ENCODE measurements at places on chromosomes 11 and 22.

DNA sequence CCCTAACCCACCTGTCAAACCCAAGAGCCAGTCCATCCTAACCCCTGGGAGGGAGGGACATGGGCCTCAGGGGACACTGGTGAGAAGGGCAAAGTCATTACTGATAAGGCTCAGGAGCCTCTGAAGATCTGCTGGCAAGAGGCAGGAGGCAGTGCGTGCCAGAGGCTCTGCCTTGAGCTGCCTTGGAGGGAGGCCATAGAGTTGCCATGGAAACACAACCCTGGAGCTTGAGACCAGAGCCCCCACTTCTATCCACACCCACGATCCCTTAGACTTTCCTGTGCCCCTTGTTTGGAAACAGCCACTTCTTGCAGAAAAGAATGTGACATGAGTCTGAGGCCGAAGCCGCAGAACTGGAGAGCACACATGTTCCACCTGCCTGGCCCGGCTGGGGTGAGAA lies 89.7 kb upstream of the CSNK2A3 start:
- DNase-seq = no peak

- no peak for DNase-seq
Observed at GRCh38 chr11:86518211-86518610, 143.5 kb downstream of the CCDC81 start.

DNA sequence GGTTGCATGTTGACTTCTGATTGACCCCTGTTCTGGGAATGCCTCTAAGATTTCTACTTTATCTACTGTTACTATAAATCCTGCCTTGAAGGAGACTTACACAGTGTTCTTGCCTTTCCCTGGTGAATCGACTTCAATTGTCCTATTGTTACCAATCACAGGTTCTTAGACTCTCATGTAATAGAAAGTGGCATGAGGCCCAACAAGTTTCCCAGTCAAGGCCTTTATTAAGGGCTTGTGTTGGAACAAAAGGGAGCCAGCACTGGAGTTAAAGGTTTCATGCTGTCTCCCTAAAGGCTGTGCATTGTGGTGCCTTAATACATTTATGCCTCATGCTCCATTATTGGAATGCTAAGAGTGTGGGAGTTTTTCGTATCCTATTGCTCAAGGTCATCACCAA lies 23.3 kb downstream of the MS4A2 start:
- no peak for DNase-seq

- DNase-seq = no peak
Observed at GRCh38 chr11:66063900-66064299, 6.2 kb upstream of the PACS1 start.

- DNase-seq = peak; percentile 86
Observed at GRCh38 chr11:70233511-70233934, 30.4 kb downstream of the FADD start.

DNA sequence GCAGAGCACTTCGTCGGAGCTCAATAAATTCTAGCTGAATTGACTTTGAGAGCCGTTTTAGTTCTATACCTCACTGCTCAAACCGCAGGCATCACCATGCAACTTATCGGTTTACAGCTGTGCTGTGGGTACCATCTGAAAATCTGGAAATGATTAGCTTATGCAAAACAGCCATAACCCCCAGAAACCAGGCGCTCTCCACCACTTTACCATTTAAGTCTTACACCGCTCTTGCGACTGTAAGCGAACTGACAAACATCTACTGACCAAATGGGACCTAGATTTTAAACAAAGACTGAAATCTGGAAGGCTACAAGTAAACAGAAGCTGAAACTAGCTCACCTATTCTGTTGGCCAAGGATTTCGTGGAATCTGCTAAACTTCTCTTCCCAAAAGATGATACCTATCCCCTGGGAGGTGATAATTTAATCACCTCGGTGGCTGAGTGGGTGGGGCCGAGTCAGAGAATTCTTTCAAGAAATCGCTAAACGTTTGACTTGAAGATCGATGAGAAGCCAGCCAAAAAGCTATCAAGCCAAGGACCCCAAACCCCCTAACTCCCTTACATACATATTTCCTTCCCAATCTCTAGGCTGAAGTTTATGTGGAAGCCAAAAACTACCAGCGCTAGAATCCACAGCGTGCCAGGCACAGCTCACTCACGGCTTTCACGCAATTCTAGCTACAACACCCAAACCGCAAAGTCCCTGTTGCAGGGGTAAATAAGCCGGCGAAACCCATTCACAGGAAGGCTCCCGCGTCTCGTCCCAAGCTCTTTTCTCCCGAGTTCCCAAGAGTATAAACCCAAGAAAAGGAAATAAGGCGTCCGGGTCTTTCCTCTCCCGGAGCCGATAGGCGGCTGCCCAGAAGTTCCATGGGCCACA lies 644 bp downstream of the SPTY2D1 start:
- peak; percentile 2 for DNase-seq

DNA sequence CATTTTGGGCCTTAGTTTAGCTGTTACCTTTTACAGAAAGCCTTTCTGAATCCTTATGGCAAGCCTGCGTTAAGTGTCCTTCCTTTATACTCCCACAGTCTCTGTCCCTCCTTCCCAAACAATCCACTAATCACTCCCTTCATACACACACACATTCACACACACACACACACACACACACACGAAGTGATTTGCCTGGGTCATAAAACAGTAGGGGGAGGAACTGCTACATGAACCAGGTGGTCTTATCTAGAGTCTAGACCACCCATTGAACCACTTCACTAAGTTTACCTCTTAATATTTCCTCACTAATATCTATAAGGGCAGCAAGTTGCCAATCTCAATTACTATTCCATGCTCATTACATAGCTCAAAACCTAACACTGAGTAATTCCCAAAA lies 196.7 kb upstream of the GUCY1A2 start:
- DNase-seq = no peak

GRCh38 chr11:13183094-13183825 lies 94.3 kb upstream of the BMAL1 start:
- DNase-seq = no peak

GRCh38 chr11:101341578-101341977 lies 212.0 kb upstream of the PGR start:
- DNase-seq = no peak

- no peak for DNase-seq
Observed at GRCh38 chr22:48884324-48884723, 943.3 kb downstream of the BRD1 start.

DNA sequence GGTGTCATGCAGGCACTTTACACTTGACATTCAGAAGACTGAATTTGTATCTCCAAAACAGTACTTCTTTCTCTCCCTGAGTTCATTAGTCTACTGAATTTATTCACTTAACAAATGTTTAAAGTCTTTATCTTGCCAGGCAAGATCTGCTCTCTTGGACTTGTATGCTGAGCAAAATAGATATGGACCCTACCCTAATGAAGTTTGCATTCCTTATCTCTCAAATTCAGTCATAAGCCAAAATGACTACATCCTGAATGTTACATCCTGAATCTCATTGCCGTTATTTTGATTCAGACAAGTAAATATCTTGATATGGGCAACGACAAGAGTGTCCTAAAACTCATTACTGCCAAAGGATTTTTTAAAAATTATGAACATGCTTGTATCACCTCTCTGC lies 29.7 kb downstream of the FAR1 start:
- no peak for DNase-seq

GRCh38 chr11:120563703-120564572 lies 52.4 kb downstream of the GRIK4 start:
- DNase-seq = no peak

- DNase-seq = peak; percentile 40
Observed at GRCh38 chr11:11993839-11994238, 14.6 kb downstream of the DKK3 start.

DNA sequence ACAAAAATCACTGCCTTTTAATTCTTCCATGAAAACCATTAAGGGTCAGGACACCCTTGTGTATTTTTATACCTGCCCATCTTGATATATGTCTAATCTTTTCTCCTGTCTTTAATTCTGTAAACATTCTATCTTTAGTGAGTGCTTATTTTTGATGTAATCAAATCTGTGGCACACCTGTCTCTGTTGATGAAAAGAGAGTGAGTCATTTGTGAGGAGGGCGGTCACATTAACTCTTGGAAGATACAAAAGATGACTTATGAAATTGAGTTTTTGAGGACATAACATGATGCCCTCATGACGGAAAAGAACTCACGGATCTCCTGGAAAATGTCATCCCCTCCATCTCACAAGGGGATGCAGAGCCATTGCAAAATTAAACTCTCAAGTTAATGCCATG lies 206.5 kb upstream of the PGR start:
- DNase-seq = no peak

DNA sequence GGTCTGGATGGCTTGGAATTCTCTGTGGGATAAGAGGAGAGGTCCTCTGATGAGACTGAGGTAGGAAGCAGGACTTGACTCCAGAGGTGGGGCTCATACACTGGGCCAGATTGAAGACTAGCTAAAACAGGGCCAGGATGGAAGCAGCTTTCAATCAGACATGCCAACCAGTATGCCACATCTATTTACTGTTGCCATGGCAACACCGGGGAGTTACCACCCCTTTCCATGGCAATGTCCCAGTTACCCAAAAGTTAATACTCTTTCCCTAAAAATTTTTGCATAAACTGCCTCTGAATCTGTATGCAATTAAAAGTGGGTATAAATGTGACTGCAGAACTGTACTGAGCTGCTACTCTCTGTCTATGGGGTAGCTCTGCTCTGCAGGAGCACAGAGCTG lies 247.5 kb upstream of the ZBED5 start:
- no peak for DNase-seq

- DNase-seq = no peak
Observed at GRCh38 chr11:126573325-126573978, 218.0 kb downstream of the ST3GAL4 start.

- DNase-seq = no peak
Observed at GRCh38 chr11:72139500-72139899, 4.0 kb downstream of the FOLR3 start.

GRCh38 chr22:33682927-33683326 lies 237.3 kb downstream of the LARGE1 start:
- no peak for DNase-seq

DNA sequence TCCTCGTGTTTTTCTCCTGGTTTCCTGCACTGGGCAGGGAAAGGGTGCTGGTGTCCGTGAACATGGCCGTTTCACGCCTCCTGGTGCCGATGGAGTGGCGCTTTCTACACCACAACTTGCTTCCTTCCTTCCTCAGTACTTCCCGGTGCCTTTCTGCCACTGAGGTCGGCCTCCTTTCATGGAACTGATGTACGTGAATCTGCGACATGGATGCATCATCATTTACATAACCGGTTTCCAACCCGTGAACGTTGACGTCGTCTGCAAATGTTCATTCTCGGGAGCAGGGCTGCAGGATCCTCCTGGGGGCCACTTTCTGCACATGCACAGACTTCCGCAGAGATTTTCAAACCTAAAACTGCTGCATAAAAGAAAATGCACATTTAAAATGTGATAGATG lies 474.4 kb downstream of the BRD1 start:
- no peak for DNase-seq

- DNase-seq = no peak
Observed at GRCh38 chr11:86623041-86623621, 49.3 kb downstream of the ME3 start.

DNA sequence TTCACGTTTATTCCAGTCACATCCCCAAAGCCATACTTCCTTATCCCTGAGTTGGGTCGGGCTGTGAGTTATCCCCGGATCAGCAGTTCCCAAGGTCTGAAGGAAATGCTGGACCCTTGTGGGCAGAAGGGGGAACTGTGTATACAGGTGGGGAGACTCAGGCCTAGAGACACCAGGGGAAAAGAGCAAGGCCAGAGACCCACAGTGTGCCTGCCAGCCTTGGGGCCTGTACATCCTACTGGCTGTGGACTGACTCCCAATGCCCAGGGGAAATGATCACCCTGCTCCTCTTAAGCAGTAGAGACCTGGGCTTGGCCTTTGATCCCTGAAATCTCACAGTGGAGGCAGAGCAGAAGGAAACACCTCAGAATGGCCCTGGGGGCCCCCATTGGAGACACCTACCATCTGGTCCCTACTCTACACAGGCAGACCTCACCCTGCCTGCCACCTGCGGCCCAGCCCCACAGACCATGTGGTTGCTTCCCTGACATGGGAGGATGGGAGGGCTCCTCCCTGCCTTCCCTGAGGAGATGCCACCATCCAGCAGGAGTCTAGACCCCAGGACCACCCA lies 1.3 kb downstream of the SELENOM start:
- no peak for DNase-seq

GRCh38 chr11:44319170-44319551 lies 9.2 kb upstream of the ALX4 start:
- DNase-seq = no peak

DNA sequence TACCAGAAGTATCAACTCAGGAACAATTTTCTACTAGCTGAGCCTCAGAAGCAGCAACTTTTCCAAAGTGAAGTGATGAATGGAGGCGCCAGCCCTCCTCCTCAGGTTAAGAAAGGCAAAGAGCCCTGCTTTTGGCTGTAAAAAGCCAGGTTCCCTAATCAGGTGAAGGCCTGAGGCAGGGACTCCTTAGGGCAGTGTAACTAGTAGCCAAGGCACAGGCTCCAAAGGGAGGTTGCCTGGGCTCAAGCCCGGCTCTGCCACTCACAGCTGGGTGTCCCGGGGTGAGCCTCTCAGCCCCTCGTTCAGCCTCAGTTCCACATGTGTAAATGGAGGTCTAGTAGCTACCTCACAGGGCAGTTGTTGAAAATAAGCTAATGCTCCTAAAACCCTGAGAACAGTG lies 19.5 kb downstream of the TSKU start:
- no peak for DNase-seq

- peak; percentile 69 for DNase-seq
Observed at GRCh38 chr22:22955866-22956535, 68.4 kb downstream of the IGLL5 start.

DNA sequence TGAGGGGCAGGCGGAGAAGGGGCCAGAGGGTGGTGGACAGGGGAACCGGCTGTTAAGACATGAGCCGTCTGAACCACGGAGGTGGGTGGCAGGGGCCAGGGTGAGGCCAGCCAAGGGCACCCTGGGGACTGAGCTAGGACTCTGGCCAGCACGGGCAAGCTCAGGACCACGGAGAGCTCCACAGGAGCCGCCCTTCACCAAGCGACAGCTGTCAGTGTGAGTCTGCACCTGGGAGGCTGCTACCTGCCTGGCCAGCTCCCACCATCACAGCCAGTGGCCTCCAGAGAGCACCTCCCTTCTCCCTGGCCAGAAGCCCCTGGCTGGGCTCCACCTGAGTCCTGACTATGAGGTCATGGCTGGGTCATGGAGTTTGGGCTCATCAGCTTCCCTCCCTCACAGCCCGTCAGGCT lies 21.6 kb downstream of the MGAT3 start:
- DNase-seq = peak; percentile 52

DNA sequence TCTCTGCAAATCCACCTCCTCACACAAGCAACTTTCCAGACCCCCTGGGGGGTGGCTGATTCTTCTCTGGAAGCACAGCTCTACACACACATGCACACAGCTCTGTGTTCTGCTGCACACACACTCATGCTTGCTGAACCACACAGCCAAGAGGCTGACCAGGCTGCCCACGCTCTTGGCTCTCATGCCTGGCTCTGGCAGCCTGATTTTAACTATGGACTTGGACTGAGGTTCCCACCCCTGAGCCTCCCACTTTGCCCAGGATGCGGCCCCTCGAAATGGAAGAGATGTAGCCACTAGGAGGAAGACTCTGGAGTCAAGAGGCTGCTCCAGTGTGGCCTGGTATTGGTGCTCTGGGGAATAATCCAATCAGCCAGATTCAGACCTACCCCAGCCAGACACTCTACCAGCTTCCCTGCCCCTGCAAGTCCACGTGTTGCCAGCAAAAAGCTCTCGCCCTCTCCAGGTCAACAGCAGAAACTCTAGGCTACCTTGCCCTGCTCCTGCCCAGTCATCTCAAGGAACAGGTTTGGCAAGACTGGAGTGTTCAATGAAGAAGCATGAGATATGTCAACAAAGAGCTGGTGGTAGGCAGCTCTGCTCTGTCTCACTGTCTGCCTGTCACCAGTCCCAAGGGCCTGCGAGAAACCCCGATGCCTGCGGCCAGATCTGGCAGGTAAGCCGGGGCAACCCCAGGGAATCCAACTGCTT lies 8.8 kb upstream of the CASTOR1 start:
- peak; percentile 81 for DNase-seq
